ENCODE measurements at places on chromosomes 12 and 14.

DNA sequence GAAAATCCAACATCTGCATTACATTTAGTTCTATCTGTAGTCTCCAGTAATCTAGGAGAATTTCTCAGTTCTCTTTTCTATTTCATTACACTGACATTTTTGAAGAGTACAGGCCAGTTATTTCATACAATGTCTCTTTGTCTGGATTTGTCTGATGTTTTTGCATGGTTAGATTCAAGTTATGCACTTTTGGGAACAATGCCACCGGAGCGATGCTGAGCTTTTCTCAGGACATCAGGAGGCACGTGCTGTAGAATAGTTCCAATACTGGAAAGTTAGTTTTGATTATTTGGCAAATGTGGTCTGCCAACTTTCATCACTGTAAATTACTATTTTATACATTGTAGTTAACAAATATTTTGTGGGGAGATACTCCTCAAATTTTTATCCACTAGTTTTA, 43.1 kb downstream of the ALDH1L2 start:
- no peak for DNase-seq

DNA sequence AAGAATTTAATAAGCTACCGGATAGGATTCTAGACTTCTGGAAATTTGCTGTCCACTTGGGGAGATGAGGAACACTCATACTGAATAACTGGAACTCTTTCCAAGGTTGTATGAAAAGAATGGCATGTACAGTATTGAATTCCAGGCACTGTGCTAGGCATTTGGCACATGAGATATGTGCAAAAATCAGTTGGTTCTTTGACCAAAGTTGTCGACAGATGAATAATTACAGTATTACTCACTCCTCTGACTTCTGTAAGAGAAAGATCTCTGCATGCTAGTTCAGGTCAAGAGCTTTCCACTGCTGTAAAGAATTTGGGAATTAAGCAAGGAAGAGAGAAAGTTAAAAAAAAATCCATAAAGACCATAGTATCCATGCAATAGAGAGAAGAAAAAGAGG, 764.7 kb downstream of the BCL11B start:
- no peak for DNase-seq

DNA sequence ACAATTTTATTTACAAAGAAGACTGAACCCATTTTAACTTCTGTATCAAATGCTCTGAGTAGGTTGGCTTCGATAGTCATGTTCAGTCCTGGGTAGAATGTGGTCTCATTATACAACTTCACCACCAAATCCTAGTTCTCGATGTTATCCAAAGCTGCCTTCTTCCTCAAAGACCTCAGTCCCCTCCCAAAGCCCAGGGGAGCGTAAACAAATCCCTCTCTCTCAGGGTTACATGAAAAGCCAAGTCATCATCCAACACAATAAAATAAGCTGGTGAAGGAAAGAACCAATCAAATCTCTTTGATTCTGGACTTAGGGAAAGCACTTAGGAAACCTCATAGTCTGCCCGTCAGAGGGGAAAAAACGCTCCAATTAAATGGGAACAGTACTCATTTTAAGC, 9.1 kb downstream of the PTCSC3 start:
- DNase-seq = no peak

- DNase-seq = peak; percentile 31
Observed at GRCh38 chr12:44817687-44818086, 58.4 kb downstream of the NELL2 start.

GRCh38 chr14:105838591-105839424, 312.4 kb downstream of the TMEM121 start:
- DNase-seq = no peak

DNA sequence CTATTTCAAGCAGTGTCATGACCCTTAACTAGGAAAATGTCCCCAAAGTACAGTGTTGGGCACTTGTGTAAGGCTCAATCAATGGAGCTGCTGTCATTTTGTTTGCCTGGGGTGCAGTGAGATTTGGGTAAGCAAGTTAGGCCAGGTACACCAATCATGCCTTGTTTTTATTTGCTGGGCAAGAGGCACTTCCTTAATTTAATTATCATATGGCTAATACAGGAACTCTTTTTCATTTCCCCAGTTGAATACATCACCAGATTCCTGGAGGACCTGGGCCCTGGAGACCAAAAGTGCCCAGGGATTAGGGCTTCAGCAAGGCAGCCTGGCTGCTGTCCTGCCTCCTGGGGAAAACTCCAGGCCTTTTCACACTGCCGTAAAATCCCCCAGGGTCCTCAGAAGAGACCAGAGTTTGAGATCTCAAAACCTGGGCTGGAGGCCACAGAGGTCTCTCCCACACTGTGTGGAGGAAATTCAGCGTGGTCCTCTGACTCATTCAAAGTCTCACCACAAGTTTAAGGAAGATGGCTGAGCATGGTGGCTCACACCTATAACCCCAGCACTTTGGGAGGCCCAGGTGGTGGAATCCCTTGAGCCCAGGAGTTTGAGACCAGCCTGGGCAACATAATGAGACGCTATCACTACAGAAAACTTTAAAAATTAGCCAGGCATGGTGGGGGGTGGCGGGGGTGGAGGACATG, 28.4 kb upstream of the FOXN3 start:
- peak; percentile 61 for DNase-seq

GRCh38 chr14:34711169-34711568, 3.2 kb downstream of the CFL2 start:
- DNase-seq = no peak

GRCh38 chr12:45560689-45561088, 168.8 kb upstream of the ARID2 start:
- no peak for DNase-seq

GRCh38 chr12:42283739-42284138, 42.2 kb downstream of the ZCRB1 start:
- no peak for DNase-seq

DNA sequence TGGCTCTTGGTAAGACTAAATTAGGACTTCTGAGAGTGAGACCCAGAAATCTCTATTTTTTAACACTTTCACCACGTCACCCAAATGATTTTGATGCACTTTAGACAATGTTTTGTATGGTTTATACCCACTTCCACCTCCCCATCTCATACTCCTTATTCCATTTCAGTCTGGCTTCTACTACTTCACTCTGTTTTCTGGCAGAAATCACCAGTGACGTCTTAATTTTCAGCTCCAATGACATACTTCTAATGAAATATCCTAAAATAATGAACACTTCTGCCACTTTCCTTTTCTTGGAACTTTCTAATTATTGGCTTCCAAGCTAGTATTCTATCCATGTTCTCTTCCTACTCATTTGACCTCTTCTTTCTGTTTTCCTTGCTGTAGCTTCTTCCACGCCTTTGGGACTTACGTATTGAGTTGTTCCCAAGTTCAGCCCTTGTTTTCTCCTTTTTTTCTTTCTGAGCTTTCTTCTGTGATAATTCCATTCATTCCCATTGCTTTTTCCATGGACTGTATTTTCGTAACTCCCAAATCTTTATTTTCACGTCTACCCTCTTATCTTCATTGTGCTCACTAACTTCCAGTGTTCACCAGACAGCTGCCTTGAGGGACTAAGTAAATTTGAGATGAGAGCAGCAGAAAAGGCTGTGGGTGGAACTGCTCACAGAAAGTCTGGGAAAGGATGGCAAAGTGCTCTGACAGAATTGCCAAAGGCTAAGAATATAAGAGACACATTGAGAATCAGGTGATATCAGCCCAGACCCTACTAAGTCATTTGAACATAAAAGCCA, 115.8 kb downstream of the CAPZA3 start:
- DNase-seq = no peak

DNA sequence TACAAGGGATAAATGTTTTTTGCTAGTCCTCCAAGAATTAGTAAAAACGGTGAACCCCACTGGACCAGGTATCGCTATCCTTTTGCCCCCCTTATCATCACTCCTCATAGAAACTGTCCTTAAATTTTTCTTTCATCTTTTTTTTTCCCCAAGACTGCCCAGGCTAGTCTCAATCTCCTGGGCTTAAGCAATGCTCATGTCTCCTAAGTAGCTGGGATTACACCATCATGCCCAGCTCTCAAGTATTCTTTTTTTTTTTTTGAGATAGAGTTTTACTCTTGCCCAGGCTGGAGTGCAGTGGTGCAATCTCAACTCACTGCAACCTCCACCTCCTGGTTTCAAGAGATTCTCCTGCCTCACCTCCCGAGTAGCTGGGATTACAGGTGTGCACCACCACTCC, 9.7 kb downstream of the IRF2BPL start:
- no peak for DNase-seq

GRCh38 chr12:11701433-11701832, 52.0 kb downstream of the ETV6 start:
- no peak for DNase-seq

DNA sequence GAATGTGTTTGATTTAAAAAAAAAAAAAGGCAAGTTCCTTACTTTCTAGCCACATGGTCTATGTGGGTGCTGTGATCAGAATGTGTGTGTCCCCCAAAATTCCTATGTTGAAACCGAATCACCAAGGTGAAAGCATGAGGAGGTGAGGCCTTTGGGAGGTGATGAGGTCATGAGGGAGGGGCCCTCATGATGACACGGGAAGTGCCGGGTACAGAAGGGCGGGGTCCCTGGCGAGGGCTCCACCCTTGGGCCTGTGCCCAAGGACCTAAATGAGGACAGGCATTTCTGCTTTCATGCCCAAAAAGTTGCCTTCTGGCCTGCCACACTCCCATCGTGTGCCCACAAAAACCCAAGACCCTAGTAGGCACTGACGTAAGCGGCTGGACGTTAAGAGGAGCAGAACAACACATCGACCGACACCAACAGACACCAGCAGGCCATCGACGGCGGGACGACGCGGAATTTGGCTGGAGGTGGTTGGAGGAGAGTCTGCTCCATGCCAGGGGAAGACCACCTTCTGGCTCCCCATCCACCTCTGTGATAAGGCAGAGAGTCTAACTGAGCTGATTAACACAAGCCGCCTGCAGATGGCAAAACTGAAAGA, 211.8 kb downstream of the FOXN3 start:
- DNase-seq = no peak

- no peak for DNase-seq
Observed at GRCh38 chr14:49947506-49947905, 54.6 kb downstream of the ARF6 start.

DNA sequence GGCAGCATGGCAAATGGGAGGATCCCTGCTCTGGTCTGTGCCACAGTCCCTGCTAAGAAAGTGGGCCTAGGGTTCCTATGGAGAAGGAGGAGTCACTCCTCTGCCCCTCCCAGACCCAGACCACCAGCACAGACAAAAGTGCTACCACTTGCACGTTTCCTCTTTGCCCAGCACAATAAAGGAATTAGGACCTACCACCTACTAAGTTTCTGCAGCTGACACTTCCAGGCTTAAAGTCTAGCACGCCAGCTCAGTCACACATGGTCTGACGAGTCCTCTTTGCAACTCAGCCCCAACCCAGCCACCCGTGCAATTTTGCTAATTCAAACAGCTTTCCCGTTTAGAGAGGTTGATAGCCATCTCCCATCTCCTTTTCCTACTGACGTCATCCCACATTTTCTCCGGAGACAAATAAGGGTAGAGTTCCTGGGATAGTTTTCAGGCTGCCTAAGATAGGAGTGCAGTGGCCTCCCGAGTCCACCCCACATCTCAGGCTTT, 66.2 kb upstream of the PTGR2 start:
- DNase-seq = peak; percentile 44

DNA sequence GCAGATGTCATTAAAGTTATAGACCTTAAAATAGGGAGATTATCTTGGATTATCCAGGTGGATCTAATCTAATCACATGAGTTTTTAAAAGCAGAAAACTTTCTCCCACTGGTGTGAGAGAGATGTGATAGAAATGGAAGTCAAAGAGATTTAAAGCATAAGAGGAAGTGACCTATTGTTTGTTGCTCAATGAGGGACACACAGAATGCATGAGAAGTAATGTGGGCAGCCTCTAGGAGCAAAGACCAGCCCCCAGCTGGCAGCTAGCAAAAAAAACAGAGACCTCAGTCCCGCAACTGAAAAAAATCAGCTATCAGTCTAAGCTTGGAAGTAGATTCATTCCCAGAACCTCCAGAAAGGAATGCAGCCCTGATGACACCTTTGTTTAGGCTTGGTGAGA, 24.6 kb upstream of the ANP32D start:
- DNase-seq = no peak

DNA sequence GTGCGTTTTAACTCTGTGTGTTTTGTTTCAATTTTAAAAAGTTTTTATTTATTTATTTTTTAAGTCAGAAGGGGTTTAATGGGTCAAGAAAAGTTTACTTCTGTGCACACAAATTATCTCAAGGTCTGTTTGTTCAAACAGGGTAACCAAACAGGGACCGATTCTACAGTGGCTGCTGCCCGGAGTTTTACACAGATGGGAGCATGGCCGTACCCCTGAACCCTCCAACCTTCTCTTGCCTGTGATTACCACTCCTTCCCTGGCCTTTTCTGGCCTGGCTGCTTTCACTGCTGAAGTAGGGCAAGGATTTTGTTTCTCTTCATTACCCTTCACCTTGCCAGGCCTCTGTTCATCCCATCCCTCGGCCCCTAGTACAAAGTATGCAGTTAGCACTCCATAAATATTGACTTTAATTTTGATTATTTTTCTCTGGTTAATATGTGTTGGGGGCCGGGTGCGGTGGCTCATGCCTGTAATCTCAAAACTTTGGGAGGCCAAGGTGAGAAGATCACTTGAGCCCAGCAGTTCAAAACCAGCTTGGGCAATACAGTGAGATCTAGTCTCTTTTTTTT, 15.8 kb upstream of the FBXL14 start:
- DNase-seq = no peak

DNA sequence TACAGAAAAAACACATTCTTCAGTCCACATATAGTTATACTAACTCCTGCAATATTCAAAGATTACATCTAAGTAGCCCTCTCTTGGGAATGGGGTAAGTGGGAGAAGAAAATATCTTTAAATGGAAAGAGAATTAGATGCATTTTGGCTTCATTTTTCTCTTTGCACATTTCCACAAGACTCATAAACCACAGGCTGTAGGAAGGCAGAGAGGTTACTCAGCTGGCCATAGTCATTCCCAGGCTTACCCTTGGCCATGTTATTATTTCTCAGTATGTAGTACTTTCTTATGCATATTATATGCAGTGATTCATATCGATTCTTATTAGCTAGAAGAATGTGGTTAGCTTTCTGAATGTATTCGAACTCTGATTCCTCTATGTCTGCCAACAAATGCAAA, 92.2 kb downstream of the PTPRR start:
- no peak for DNase-seq

GRCh38 chr14:100981809-100982208, 78.3 kb upstream of the RTL1 start:
- no peak for DNase-seq

GRCh38 chr12:108447168-108447832, 67.8 kb upstream of the FICD start:
- DNase-seq = no peak

GRCh38 chr12:107091989-107092641, 1.2 kb downstream of the CRY1 start:
- peak; percentile 26 for DNase-seq
